ENCODE measurements at places on chromosomes 12 and 14.

- no peak for DNase-seq
These were observed 236.1 kb upstream of the NPAS3 start for GRCh38 chr14:32702562-32702961.

- no peak for DNase-seq
These were observed 125.7 kb downstream of the CRADD start for GRCh38 chr12:93802698-93803423.

DNA sequence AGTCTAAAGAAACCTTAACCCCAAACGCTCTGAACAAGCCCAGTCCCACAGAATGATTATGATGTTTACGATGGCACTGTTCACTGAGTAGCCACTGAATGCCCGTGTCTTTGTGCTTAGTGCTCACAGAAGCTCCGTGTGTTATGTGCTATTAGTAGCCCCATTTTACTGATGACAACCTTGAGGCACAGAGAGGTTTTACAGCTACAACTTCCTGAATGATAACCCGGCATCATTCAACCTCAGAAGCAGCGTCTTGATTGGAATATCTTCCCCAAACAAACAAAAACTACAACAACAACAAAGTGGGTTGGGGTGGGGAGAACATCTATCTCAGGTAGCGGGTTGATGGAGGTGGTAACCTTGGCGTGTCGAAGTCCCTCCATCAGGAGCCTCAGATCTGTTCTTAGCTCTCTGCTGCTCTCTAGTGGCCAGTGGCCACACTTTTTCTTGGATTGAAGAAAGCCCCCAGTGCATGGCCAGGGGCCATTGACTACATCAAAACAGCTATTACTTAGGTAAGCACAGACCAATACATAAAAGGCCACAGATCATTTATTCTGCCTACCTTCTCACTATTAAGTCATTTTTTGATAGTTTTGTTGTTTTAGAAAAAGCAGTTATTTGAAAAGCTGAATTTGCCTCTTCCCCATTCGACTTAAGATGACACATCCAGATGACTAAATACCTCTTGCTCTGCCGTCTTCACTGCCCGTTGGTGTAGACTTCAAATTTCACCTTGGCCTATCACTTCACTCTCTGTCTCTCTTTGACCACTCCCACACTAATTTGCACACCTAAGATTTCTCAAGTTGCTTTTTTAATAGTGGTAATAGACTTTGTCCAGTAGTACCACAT is 376.9 kb downstream of the GALC start:
- DNase-seq = no peak

DNA sequence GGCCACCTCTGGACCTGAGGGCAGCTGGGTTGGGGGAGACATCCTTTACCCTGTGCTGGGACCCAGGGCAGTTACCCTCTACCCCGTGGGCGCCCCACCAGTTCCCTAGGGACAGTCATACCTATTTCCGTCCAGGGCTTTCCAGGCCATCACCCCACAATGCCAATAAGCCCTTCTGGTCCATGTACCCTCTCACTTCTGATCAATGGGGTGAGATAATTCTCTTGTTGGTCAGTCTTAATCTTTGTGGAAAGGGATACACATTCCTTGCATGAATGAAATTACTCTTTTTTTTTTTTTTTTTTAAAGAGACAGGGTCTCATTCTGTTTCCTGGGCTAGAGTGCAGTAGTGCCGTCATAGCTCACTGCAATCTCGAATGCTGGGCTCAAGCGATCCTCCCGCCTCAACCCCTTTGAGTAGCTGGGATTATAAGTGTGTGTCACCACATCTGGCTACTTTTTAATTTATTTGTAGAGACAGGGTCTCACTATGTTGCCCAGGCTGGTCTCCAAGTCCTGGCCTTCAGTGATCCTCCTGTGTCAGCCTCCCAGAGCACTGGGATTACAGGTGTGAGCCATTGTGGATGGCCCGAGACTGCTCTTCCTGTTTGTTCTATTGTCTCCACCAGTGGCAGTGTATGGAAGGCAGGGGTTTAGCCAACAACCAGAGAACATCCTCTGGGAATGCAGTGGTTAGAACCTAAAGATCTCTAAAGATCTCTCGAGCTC is 46.3 kb upstream of the STON2 start:
- DNase-seq = no peak

GRCh38 chr12:12126551-12126950 is 55.8 kb downstream of the BCL2L14 start:
- no peak for DNase-seq

- DNase-seq = no peak
These were observed 1035.0 kb downstream of the SLC16A7 start for GRCh38 chr12:60630796-60631195.

- DNase-seq = no peak
These were observed at the start of gene RNASE1 for GRCh38 chr14:20802341-20803084. Gene RNASE1, minus strand, starts transcription at chr14:20802844. Its CDS starts 776 bp downstream, at chr14:20802068.

GRCh38 chr12:120684523-120684932 is 2.4 kb upstream of the MLEC start:
- no peak for DNase-seq

GRCh38 chr14:68198713-68199495 is 379.3 kb downstream of the RAD51B start:
- DNase-seq = no peak

DNA sequence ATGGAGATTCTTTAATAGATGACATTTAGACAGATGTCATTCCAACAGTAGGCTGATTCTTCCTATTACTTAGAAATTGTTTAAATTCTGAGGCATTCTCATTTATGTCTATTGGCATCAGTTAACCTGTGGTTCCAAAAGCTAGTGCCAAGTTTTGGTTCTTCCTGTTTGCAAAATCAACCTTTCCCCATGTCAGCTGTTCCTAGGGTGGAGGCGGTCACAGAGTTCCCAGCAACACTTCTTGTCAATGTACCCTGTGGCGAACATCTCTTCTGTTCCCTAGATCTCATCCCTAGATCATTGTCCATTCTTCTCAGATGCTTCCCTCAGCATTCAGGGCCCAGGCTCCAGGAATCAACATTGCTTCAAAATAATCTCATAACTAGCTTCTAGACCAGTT is 140.9 kb downstream of the PHLDA1 start:
- no peak for DNase-seq

GRCh38 chr12:86081843-86082242 is 174.3 kb downstream of the MGAT4C start:
- no peak for DNase-seq

DNA sequence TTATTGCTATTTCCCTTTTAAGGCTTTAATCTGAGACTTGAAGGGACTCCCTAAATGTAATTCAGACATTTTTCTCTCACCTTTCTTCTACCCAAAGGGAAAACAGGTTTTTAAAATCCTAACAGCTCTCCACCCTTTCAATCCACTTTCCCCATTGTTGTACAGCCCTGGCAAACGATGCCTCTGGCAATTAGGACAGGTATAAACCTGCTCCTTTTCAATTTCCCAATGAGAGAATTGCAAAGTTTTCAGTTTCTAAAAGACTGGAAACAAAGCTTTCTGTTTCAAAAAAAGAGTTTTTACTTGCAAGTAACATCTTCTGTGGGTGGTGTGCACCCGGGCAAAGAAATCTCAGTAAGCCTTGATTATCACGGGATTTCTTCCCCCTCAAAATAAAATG is 131.2 kb downstream of the HMGA2 start:
- no peak for DNase-seq

DNA sequence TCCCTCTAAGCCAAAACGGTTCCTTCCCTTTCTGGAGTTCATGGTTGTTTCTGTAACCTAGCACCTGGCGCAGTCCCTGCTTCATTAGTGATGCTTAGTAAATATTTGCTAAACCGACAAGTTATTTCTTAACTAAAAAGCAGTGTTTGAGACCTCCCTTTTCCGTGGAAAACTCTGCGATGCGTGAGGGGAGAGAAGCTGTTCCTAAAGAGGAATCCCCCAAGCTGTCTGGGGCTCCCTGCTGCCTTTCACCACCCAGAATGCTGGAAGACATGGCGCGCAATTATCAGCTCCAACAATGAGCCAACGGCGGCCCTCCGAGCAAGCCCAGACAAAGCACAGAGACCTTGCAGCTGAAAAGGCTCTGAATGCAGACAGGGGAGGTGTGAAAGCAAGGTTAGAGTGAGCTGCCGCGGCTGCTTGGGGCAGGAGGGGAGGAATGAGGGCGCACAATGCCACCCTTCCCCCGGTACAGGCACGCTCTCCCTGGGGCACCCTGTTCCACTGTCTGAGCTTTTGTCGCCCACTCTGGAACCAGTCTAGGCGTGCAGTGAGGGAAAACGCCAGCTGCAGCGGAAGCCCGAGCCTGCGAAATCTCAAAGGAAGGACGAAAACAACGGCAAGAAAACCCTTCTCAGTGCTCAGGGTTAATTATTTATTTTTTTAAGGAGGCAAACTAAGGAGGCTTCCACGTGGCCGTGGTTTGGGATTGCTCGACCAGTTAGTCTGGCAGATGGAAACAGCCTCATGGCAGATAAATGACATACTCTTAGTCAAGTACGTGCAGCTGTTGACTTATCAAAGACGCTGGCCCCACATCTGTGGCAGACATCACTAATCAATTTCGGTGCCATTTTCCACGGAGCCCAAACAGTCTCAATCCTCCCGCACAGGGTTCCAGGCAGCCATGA is 66.3 kb downstream of the RBM19 start:
- no peak for DNase-seq

- peak; percentile 2 for DNase-seq
These were observed 337.9 kb downstream of the AACS start for GRCh38 chr12:125402874-125403789.

- DNase-seq = no peak
These were observed 12.3 kb upstream of the RARG start for GRCh38 chr12:53244337-53244736.

GRCh38 chr12:132505105-132505851 is 15.3 kb downstream of the FBRSL1 start:
- DNase-seq = no peak

- DNase-seq = no peak
These were observed 60.7 kb downstream of the SLC38A6 start for GRCh38 chr14:61041704-61042103.

- DNase-seq = no peak
These were observed 27.0 kb upstream of the HIF1A start for GRCh38 chr14:61668282-61668681.

DNA sequence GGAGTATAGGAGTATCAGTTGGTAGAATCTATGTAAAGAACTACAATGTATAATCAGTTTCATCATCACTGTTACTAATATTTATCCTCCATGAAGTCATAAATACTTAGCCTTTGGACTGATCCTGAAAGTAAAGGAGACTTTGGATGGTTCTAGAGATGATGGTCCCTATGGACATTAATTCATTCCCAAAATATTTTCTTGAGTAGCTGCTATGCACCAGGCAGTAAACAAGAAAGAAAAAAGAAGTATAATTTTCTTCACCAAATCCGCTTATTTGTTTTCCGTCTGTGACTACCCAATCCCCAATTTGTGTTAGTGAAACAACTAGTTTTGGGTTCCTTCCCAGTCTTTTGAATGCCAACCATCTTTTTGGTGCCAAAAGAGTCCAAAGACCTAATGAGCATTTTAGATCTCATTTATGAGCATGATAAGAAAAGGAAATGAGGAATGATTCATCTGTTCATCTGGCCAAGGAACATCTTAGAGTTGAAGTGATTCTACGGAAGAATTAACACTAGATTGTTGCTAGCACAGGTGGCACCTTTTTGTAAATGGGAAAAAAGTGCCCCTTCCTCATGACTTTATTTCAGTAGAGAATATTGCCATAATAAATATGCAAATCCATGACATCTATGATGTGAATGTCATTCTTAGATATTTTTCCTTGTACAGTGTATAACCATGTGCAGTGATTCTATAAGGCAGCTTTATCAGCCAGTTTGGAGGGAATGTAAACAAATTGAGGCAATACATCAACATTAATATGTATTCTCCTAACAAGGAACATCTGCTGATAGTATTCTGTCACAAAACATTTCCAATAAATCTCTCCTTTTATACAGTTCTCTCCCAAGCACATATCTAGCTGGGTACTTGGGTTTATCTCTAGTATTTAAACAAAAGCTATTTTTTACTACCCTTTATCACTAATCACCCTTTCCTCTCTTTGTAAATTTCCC is 85.1 kb upstream of the CCDC91 start:
- DNase-seq = no peak

- no peak for DNase-seq
These were observed 59.4 kb downstream of the DDX51 start for GRCh38 chr12:132084621-132085290.

- no peak for DNase-seq
These were observed 21.0 kb downstream of the VASH1 start for GRCh38 chr14:76782115-76782884.

GRCh38 chr14:94681300-94682060 is 69.3 kb downstream of the SERPINA3 start:
- DNase-seq = no peak

DNA sequence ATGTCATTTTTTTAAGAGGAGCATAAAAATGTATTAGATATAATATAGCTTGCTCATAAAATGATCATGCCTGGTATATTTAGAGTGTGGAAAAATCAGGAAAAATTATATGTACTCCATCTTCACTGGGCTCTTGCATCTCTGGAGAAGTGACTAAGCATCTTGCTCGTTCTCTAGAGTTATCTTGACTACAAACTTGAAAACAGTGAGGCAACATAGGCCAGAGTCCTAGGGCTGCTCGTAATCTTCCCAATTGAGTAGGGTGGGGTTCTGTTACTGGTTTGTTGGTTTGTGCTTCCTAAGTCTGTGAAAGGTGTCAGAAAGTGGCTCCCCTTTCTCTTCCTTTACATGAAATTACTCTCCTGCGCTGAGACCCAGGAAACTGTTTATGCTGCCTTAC is 46.2 kb downstream of the AACS start:
- DNase-seq = no peak

DNA sequence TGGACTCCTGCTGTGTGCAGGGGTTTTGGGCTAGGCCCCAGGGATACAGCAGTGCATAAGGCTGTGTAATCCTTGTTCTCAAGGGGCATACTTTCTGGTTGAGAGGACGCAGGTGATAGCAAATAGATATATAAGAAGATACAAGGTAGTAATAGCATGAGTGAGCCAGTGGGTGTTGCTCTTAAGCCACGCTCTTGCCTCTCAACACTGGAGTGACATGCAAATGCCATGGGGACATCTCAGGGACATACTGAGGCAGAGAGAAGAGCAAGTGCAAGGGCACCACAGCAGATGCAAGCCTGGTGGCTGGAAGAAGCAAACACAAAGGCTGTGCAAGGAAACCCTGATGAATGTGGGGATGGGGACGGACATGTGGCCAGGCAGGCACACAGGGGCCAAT is 223.3 kb downstream of the CHST11 start:
- DNase-seq = no peak

Measured in HFF-Myc (cell line).